ENCODE measurements at places on chromosomes 5 and 9.

DNA sequence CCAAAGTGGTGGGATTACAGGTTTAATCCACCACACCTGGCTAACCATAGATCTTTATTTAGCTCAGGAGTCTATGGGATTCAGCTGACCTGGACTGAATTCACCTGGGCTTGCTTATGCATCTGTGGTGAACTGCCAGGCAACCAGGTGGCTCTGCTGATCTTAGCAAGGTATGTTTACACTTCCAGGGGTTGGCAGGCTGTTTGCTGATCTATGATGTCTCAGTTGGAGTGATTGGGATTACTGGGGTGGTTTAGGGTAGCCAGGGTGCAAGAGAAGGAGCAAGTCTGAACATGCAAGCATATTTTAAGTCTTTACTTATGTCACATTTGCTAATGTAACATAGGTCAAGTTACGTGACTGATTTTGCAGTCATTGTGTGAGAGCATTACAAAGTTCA, 63.6 kb upstream of the JAK2 start:
- DNase-seq: no peak

DNA sequence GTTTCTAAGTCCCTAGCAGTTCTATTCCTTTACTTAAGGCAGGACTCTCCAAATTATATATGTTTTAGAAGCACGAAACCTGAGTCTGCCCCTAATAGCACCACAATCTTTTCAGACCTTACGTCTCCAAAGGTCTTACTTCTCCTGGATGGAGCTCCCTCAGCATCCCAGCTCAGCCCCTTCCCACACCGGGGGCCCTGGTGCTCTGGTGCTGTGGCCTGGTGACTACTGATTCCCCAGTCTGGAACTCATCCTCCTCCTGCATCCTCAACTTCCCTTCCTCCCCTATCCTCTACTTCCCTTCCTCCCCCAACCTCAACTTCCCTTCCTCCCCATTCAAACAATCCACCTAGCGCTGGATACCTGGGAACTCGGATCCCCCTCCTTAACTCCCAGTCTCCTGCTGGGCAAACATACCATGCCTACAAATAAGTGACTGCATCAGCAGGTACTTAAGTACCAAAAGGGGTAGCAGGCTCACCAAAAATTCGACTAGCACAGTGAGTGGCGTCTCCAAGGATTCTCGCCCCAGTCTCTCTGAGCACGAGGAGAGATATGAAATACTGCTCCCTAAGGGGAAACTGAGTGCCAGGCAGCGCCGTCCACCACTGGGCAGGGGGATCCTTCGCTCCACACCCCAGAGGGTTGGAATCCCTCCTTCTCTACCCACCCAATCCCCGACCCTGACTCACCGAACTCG, 831 bp downstream of the IGFBPL1 start:
- DNase-seq: no peak

GRCh38 chr5:90703932-90704331, 145.3 kb downstream of the ADGRV1 start:
- no peak for DNase-seq

GRCh38 chr5:86756839-86757238, 139.1 kb downstream of the COX7C start:
- no peak for DNase-seq

GRCh38 chr5:69105996-69106906, 12.4 kb downstream of the SLC30A5 start:
- no peak for DNase-seq

DNA sequence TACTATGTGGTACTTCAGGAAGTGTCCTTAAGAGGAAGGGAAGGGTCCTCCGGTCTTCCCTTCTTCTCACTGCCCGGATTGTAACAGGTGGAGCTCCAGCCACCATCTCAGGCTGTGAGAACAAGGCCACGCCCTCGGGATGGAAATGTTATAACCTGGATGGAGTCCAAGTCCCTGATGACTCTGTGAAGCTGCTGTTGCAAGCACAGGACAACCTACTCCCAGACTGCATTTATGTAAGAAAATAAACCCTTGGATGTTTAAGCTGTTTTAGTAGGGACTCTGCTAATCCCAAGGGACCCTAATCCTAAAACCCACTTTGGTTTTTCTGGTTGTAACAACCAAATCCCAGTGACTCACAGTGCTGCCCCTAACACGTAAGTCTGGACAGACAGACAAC, 221.6 kb downstream of the ACTL7B start:
- DNase-seq: no peak

DNA sequence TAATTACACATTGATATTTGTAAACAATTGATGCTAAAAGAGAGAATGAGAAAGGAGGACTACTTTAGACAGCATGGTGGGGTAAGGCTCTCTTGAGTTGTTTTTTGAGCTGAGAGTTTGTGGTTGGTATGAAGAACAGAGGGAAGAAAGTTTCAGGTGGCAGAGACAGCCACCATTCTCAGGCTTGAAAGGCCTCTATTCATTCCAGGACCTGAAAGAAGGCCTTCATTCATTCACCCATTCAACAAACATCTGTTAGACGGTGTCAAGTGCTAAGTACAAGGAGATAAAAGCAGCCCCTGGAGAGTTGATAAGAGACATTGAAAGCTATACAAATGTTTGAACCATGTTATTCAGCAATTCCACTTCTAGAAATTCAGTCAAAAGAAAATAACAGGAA, 21.7 kb upstream of the ADAM19 start:
- no peak for DNase-seq

DNA sequence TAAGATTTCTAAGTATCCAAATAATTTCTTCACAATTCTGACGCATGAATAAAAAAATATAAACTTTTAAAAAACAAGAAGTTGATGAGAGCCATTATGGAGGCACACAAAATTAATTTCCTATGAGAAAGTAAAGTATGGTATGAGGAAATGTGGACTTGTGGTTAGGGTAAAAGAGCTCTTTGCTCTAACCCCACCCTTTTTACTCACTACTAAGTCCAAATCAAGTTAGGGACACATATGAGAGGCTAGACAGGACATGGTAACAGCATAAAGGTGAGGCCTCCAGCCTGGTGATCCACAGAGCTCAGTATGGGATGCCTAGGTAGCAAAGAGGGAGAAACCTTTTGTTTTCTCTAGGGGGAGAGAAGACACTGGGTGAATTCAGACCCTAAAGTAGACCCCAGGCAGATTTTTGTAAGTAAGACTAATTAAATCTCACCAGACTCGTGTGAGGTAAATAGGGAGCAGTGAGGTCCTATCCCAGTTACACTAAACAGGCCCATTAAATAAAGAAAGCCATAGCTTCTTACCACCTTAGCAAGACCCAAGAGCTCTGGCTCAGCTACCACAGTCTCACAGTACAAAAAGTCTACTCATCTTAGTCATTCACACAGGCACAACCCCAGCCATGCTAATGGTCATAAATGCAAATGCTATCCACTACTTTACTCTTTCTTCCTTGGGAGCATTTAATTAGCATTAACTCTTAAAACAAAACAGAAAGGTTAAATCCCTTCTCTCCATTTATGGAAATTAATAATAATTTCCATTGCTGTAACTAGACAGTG, 42.6 kb downstream of the MLLT3 start:
- DNase-seq: peak; percentile 13

DNA sequence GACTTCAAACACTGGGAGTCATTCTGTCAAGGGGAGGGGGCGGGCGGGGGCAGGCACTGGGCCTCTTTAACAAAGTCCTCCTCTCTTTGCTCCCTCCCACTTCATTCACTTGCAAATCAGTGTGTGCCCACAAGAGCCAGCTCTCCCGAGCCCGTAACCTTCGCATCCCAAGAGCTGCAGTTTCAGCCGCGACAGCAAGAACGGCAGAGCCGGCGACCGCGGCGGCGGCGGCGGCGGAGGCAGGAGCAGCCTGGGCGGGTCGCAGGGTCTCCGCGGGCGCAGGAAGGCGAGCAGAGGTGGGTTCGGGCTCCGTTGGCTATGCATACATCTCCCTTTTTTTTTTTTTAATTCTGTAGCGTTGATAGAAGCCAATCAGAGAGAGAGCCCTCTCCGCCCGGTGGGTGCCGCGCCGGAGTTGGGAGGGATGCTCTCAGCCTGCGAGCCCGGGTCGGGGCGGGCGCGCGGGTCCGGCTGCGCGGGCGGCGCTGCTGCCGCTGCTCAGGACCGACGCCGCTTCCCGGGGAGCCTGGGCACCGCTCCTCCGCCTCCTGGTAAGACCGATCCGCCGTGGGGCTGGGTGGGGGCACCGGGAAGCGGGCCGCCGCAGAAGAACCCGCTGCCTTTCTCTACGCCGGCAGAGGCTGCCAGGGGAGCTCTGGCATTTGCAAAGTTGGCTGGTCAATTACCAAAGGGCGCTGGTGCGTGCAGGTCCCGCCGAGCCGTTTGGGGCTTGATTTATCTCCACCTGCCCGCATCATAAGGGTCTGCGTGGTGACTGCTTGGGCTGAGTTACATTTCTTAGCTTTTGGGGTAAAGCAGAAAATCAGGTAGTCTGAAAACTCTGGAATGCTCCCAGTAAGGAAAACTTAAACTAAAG, at the start of gene CDH6:
CDH6 (plus strand) TSS at position 96 of the 877 bp plus-strand sequence. CDS start 73,788 bp downstream, outside the sequence.
- no peak for DNase-seq

DNA sequence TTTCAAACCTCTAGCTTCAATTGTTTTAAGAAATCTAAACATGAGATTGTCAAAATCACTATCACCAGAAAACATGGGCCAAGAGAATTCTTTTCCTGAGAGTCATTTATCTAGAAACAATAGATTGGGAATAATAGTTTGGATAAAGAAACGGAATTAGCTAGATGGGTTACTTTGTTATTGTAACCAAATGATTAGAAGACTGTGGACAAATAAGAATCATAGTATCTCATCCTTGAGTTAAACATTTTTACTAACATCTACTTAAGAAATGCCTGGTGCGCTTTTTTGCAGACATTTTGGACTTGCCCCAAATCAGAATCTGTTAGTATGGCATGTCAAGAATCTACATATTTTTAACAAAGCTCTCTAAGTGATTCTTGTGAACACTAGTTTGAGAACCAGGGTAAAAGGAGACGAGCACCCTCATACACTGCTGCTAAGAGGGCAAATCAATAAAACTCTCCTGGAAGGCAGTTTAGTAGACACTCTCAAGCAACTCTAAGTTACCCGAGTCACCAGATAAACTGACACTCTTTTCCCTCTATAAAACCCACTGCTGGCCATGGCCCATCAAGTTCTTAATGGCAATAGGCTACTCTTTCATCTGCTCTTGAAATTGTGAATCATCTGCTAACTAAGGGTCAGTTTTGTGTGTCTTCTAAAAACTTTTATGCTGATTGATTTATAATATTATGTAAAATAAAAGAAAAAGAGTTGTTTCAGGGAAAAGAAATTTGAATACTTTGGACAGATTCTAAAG, 39.1 kb downstream of the TPD52L3 start:
- no peak for DNase-seq

GRCh38 chr9:33189331-33189791, 22.2 kb upstream of the B4GALT1 start:
- no peak for DNase-seq

DNA sequence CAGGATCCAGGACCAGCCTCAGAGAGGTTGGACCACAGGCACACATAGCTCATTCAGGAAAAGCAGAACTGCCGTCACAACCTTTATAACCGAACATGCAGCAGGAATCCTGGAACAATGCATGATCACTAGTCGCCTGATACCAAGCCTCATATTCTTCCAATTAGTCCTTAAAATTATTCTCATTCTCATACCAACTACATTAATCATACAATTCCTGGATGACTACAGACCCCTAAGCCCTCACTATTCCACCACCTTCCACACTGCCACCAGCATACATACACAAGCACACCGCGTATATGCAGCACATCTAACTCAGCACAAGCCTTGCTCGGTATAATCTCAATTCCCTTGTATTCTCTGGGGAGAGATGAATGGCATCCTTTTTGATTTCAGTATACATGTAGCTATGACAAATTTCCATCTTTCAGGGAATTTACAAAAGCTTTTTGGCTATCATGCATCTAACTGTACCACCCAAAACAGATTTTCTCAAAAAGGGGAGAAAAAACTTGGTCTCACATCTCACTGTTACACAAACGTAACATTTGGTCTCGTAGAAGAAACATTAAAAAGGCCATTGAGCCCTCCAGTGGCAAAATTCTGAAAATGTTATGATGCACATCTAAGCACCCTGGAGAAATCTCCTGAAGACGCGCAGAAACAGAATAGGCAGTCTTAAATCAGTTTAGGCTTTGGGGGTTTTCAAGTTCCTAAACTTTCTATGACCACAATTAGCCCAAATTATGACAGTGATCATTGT, 46.2 kb downstream of the MCTP1 start:
- DNase-seq: no peak

GRCh38 chr5:112711436-112711835, 26.2 kb upstream of the APC start:
- no peak for DNase-seq

DNA sequence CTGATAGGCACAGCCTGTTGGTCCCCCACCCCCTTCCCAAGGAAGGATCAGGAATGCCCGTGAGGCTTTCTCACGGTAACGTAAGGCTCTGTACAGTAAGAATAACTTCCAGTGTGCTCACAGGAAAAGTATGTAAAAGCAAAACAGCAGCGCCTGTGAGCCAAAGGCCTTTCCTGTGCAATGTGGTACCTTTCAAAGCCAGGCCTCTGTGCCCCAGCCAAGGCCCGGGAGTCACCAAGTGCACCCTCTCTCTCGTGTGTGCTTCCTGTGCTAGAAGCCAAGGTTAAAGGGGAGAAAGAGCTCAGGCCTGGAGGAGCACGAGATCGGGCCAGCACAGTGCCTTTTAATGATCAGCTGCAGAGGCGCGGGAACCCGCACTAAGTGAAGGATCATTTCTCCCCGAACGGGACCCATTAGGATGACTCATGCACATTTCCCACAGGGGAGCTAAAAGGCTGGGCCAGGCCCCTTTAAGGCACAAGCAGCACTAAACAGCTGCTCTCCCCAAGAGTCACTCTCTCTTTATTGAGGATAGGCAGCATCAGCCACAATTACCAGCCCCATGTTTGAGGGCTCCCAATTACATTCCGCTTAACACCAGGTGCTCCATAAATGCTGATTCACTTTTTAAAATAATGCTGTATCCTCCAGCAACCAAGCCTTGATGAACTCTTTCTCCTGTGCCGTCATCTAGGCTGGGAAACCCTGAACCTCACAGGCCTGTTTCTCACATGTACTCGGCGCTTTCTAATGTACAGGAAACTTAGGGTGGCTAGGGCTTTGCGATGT, 42.8 kb downstream of the SHB start:
- DNase-seq: no peak

- no peak for DNase-seq
These were observed 101.4 kb downstream of the ATG10 start for GRCh38 chr5:82073179-82073578.

GRCh38 chr5:43638546-43638945, 35.6 kb downstream of the NNT start:
- no peak for DNase-seq

DNA sequence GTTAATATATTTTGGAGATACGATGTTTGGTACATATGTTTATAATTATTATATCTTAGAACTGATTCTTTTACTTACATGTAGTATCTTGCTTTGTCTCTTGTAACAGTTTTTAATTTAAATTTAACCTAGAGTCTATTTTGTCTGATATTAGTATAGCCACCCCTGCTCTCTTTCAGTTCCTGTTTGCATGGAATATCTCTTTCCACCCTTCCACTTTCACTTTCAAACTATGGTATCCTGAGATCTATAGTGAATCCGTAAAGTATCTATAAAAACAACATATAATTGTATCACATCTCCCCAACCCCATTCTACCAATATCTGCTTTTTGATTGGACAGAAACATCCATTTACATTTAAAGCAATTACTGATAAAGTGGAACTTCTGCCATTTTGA, 7.2 kb downstream of the IRGM start:
- DNase-seq: no peak

- DNase-seq: no peak
These were observed 176.7 kb downstream of the NTRK2 start for GRCh38 chr9:84845956-84846900.
